ENCODE measurements at places on chromosomes 12 and 14. TPM values are rescaled to one million over a fixed set of nuclear protein-coding genes. Genes with fewer than 3 reads are reported as not detected.

- no peak overlapping the region for H3K27ac ChIP-seq
- H3K4me3 ChIP-seq = no peak overlapping the region
These were observed 10.7 kb upstream of the MCRS1 start for GRCh38 chr12:49578471-49579112.

DNA sequence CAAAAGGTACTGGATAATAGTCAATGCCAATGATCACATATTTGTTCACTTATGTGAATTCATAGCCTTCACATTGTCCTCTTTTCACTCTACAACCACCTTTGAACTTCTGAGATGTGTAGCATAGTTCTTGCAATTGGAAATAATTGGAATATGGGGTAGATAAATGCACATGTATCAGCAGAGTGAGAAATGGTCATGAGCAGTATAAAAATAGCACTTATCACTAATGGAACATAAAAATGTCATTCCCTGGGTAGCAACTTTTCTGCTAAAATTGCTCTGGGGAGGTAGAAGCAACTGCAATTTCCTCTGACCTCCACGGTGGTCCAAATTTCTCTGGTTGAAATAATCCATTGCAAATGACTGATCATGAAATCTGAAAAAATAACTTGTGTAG, 1785.7 kb upstream of the FLRT2 start:
- no peak overlapping the region for H3K27ac ChIP-seq
- no peak overlapping the region for H3K4me3 ChIP-seq
- no peaks in the 10 kb centered on the region for H3K27me3 ChIP-seq

DNA sequence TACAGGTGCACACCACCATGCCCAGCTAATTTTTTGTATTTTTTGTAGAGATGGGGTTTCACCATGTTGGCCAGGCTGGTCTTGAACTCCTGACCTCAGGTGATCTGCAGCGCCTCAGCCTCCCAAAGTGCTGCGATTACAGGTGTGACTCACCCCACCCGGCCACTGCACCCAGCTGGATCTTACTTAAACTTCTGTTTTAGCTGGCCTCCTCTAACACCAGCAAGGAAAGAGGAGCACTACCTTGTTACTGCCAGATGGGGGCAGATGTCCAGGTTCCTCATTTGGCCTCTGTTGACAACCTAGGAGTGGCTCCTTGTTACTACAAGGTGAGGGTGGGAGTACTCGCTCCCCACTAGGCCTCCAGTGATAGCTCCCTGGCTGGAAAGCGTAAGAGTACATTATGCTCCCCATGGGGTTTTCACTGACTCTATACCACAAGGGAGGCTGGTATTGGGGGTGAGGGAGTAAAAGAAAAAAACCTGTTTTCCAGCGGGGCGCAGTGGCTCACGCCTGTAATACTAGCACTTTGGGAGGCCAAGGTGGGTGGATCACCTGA, 13.2 kb upstream of the ARF6 start:
- peak overlapping the region; percentile 85 for H3K27ac ChIP-seq
- peaks cover 9% of the 10 kb centered on the region for H3K4me1 ChIP-seq
- H3K36me3 ChIP-seq = no peaks in the 10 kb centered on the region
- DNase-seq = peak; percentile 70
- no peaks in the 10 kb centered on the region for H3K27me3 ChIP-seq

- no peak within 1 kb of the TSS for H3K4me3 ChIP-seq
- DNase-seq = no peak
- no peak within 1 kb of the TSS for H3K27ac ChIP-seq
- peaks cover 56% of the 10 kb centered on the region for H3K27me3 ChIP-seq
- peaks cover 31% of the 10 kb centered on the region for H3K4me1 ChIP-seq
These were observed at the start of gene DHH for GRCh38 chr12:49094160-49094974. DHH (minus strand) TSS chr12:49094801; CDS start chr12:49094512, 289 bp downstream.

DCN gene
- 277 TPM for total RNA-seq

GRCh38 chr12:131816495-131816894, 11.7 kb upstream of the MMP17 start:
- no peaks in the 10 kb centered on the region for H3K4me1 ChIP-seq
- no peaks in the 10 kb centered on the region for H3K27me3 ChIP-seq
- H3K36me3 ChIP-seq = no peaks in the 10 kb centered on the region
- H3K27ac ChIP-seq = no peak overlapping the region

DNA sequence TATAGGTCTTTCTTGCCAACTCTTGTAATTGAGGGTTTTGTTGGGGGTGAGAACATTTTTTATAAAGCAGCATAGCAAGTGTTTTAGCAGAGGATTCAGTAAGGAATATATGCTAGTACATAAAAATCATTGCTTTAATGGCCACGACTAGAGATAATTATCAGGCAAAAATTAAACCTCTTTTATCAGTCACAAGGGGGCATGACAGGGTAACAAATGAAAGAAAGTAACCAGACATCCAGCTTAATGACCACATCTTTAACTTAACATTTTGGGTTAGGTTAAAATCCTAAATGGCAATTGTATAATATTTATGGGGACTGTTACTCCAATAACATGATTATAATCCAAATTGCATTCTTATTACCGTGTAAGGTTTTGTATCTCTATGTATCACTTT, 119.6 kb downstream of the LRRIQ1 start:
- no peak overlapping the region for H3K27ac ChIP-seq
- no peaks in the 10 kb centered on the region for H3K4me1 ChIP-seq
- no peak for DNase-seq
- no peaks in the 10 kb centered on the region for H3K27me3 ChIP-seq

PSMA3 gene
- 87.3 TPM for total RNA-seq

NDRG2 gene
- 234 TPM for total RNA-seq

NGB gene
- not detected for total RNA-seq

GALNT16 gene
- 3.0 TPM for total RNA-seq

DNA sequence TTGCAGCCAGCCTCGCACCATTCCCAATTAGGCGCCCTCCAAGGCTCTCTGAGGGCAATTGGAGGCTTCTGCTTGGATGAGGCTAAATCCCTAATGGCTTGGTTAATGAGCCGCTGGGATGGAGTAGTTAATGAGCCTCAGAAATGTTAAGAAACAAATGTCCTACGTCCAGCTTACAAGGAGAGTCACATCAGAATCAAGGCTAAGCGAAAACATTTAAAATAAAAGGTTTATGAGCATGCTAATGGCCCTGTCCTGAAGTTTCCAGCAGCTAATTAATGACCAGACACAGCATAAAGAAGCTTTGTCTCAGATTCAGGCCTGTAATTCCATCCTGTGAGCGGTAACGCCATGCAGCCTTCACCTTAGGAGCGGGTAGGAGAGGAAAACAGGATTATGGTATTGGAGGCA, 200.7 kb upstream of the BCL2L14 start:
- no peaks in the 10 kb centered on the region for H3K36me3 ChIP-seq
- no peaks in the 10 kb centered on the region for H3K27me3 ChIP-seq
- H3K27ac ChIP-seq = no peak overlapping the region

RAPGEF3 gene
- total RNA-seq = 51.7 TPM

ANG gene
- total RNA-seq = 34.6 TPM

GRCh38 chr12:10175846-10176636, 2.8 kb upstream of the TMEM52B start:
- H3K27me3 ChIP-seq = no peaks in the 10 kb centered on the region
- peak; percentile 10 for DNase-seq
- H3K27ac ChIP-seq = peak overlapping the region; percentile 62
- H3K4me1 ChIP-seq = peaks cover 6% of the 10 kb centered on the region
- no peak overlapping the region for H3K4me3 ChIP-seq

DNA sequence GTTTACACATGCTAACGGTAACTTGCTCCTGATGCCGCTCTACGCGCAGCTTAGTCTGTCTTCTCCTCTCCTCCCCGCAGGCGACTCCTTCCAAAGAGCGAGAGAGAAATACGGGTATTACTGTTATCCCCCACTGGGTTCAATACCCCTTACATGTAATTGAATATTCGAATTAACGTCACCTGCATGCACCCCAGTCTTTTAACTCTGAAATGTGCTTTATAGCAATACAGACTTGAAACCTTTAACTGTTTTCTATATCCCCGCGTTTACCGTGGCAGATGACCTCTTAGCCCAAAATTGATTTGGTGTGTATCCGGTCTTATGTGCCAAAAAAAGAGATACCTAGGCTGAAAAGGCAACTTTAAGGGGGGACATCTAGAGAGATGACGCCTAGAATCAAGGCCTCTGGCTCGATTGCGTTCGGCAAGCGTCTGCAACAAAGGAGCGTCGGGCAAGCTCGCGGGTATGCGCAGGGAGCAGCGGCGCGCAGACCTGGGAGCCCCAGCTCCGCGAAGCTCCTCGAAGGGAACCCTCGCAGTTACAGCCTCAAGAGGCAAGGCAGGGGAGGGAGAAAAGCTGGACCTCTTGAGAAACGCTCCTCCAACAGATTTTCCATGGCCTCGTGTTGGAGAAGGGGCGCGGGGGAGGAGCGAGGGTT, 6.8 kb upstream of the FOXG1 start:
- peaks cover 100% of the 10 kb centered on the region for H3K27me3 ChIP-seq
- no peak overlapping the region for H3K27ac ChIP-seq
- no peak overlapping the region for H3K4me3 ChIP-seq
- no peaks in the 10 kb centered on the region for H3K4me1 ChIP-seq

GRCh38 chr14:60931218-60931617, 49.7 kb downstream of the TRMT5 start:
- H3K4me3 ChIP-seq = no peak overlapping the region
- no peaks in the 10 kb centered on the region for H3K27me3 ChIP-seq
- DNase-seq = no peak
- no peaks in the 10 kb centered on the region for H3K36me3 ChIP-seq
- no peaks in the 10 kb centered on the region for H3K4me1 ChIP-seq
- no peak overlapping the region for H3K27ac ChIP-seq

- no peak overlapping the region for H3K4me3 ChIP-seq
- H3K27me3 ChIP-seq = no peaks in the 10 kb centered on the region
- H3K27ac ChIP-seq = no peak overlapping the region
- H3K36me3 ChIP-seq = no peaks in the 10 kb centered on the region
These were observed 18.0 kb upstream of the C2CD5 start for GRCh38 chr12:22562036-22563028.

CLEC4A gene
- total RNA-seq = 5.1 TPM

GRCh38 chr12:111777345-111778045, 10.8 kb downstream of the ALDH2 start:
- peak overlapping the region; percentile 93 for H3K27ac ChIP-seq
- no peaks in the 10 kb centered on the region for H3K27me3 ChIP-seq
- no peaks in the 10 kb centered on the region for H3K36me3 ChIP-seq
- peaks cover 89% of the 10 kb centered on the region for H3K4me1 ChIP-seq
- H3K4me3 ChIP-seq = no peak overlapping the region

DNA sequence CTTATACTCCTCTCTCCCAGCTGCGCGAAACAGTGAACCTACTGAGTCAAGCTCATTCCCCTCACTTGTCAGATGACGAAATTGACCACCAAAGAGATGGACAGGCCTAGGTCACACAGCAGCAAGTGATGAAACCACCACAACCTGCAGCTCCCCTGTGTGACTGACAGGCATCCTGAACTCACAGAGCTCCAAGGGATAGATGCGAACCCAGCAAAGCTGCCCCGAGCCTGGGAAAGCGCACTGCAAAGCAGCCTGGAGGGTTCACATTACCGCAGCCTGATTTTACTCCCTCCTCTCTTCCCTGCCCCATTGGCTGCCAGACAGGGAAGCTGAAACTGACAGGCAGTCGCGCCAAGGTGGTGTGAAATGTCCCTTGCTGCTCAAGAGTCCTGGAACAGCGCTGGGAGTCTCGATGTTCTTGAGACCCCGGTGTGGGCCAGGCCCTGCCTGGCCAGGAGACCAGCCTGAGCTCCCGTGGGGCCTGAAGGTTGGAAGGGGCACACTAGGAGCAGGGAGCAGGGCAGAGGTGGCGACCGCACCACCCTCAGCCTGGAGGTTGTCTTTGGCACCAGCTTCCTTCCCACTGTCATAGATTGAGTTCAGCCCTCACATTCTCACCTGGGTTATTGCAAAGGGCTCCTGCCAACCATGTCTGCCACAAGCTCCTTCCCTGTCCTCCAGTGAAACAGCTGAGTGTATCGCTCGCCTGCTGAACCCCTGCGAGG, 36.3 kb downstream of the SNRNP35 start:
- H3K27me3 ChIP-seq = no peaks in the 10 kb centered on the region
- no peaks in the 10 kb centered on the region for H3K36me3 ChIP-seq
- H3K27ac ChIP-seq = no peak overlapping the region
- no peak for DNase-seq

TAS2R42 gene
- total RNA-seq = not detected

FAM90A1 gene
- not detected for total RNA-seq

MUCL1 gene
- not detected for total RNA-seq

GRCh38 chr12:123531091-123531490, 2.4 kb downstream of the RILPL1 start:
- H3K36me3 ChIP-seq = no peaks in the 10 kb centered on the region
- H3K27me3 ChIP-seq = no peaks in the 10 kb centered on the region
- no peak overlapping the region for H3K27ac ChIP-seq
- no peak for DNase-seq
- peaks cover 12% of the 10 kb centered on the region for H3K4me1 ChIP-seq
- no peak overlapping the region for H3K4me3 ChIP-seq

- no peaks in the 10 kb centered on the region for H3K4me1 ChIP-seq
- DNase-seq = no peak
- H3K27ac ChIP-seq = no peak overlapping the region
These were observed 205.2 kb upstream of the NEDD1 start for GRCh38 chr12:96701856-96702255.

AGAP2 gene
- total RNA-seq = 2.2 TPM

GRCh38 chr12:30188602-30189326, 405.0 kb upstream of the TMTC1 start:
- no peaks in the 10 kb centered on the region for H3K4me1 ChIP-seq
- no peak overlapping the region for H3K4me3 ChIP-seq
- no peaks in the 10 kb centered on the region for H3K36me3 ChIP-seq
- no peak overlapping the region for H3K27ac ChIP-seq
- H3K27me3 ChIP-seq = no peaks in the 10 kb centered on the region
- DNase-seq = no peak

GRCh38 chr12:2487278-2487677, 307.5 kb upstream of the FKBP4 start:
- H3K27me3 ChIP-seq = no peaks in the 10 kb centered on the region
- DNase-seq = no peak
- H3K4me1 ChIP-seq = peaks cover 13% of the 10 kb centered on the region
- no peak overlapping the region for H3K4me3 ChIP-seq

DNA sequence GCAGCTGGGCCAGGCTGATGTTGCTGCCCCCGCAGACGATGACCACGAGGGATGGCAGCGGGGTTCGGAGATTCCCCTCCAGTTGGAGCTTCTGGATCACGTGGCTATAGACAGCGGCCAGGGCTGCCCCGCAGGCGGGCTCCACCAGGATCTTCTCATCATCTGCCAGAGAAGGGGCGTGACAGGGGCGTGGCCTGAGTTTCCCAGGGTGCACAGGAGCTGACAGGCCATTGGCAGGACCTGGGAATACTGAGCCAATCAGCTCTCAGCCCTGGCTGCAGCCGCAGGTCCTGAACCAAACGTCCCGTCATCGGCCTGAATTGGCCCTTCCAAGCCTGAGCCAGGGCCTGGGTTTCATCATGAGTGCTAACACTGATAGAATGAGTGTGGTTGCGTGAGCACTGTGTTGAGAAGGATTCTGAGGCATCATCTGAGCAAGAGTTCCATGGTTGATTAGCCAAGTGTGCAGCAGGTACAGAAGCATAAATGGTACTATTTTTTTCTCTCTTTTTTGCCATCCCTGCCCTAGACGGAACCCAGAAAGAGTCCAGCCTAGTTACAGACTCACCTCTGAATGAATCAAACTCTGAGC, 10.6 kb downstream of the SDS start:
- H3K36me3 ChIP-seq = no peaks in the 10 kb centered on the region
- no peak overlapping the region for H3K27ac ChIP-seq
- H3K4me3 ChIP-seq = no peak overlapping the region
- no peaks in the 10 kb centered on the region for H3K27me3 ChIP-seq

FKBP11 gene
- total RNA-seq = 12.2 TPM

RNASE3 gene
- not detected for total RNA-seq

- H3K27me3 ChIP-seq = no peaks in the 10 kb centered on the region
- DNase-seq = no peak
- peaks cover 5% of the 10 kb centered on the region for H3K4me1 ChIP-seq
- no peak overlapping the region for H3K27ac ChIP-seq
- H3K36me3 ChIP-seq = no peaks in the 10 kb centered on the region
These were observed 5.2 kb upstream of the CNPY2 start for GRCh38 chr12:56321027-56321426.

PWP1 gene
- 29.9 TPM for total RNA-seq

ADAMTS20 gene
- total RNA-seq = not detected

Data from transverse colon (tissue), 4 donors.